ENCODE measurements at places on chromosomes 7 and 10.

DNA sequence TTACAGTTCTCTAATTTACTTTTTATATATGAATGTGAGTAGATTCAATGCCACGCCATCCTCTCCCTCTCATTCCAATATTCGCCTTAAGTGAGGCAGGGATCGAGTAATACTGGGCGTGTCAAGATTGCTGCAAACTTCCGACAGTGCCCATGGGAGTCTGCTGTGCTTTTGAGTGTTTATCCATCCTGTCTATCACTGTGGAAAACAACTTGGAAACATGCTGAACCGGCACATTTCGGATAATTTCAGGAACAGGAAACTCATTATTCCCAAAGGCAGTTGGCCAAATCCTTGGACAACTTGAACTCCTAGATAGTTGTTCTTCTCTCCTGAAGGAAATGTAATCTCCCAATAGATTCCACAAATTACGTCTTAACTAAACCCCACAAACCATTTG lies 28.5 kb downstream of the PIP4K2A start:
- no peak for DNase-seq

DNA sequence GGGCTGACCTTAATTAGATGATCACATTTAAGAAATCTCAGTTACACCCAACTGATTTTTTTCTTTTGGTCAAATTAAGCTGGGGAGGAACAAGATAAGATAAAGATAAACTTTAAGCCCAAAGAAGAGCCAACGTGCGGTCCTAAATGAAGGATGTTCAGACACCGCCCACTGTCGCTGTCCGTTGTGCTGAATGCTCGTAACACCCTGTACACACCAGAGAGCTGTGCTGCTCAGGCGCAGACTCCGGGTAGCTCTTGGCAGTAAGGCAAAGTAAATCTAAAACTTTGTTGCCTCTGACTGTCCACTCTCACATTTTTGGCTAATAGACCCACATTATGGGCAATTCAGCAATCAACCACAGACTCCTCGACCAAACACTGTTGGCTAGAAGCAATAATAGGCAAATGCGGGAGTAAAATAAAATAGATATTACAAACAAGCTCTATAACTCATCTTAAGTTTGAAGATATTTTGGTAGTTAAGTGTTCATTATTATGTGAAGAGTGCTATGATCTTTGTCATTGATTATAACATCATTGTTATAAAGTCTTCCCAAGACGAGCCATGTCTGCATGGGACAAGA lies 57.1 kb downstream of the PLPP4 start:
- DNase-seq: no peak

- no peak for DNase-seq
Measured at GRCh38 chr7:132387596-132387995, 188.7 kb downstream of the PLXNA4 start.

- DNase-seq: no peak
Measured at GRCh38 chr10:131245475-131246059, 66.0 kb downstream of the TCERG1L start.

DNA sequence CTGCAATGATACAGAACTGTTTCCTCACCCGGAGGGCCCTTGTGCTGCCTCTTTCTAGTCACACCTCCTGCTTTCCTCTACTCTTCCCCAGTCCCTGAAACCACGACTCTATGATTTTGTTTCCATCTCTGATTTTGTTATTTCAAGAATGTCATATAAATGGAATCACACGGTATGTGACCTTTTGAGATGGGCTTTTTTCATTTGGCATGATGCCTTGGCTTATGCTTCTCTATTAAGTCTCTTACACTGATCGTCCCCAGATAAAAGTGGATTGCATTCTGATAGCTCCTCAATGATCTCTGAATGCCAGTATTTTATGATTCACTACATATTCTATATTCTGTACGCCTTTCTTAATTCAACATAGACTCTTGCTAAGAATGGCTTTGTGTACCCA lies 78.2 kb downstream of the GALNT11 start:
- DNase-seq: no peak

DNA sequence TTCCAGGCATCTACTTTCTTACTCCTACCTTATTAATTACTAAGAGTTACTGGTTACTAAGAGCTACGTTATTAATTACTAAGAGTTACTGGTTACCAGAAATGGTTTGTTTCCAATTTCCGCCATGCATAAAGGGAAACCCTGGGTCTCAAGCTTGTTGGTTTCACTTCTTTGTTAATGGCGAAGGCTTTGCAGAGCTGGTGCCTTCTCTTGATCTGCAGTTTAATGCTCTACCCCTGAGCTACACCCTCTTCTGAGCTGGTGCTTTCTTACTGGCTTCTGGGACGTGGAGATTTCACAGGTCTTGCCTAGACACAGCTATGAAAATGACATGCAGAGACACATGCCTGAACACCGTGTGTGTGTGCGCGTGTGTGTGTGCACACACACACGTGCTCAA lies 560 bp downstream of the CPA4 start:
- no peak for DNase-seq

DNA sequence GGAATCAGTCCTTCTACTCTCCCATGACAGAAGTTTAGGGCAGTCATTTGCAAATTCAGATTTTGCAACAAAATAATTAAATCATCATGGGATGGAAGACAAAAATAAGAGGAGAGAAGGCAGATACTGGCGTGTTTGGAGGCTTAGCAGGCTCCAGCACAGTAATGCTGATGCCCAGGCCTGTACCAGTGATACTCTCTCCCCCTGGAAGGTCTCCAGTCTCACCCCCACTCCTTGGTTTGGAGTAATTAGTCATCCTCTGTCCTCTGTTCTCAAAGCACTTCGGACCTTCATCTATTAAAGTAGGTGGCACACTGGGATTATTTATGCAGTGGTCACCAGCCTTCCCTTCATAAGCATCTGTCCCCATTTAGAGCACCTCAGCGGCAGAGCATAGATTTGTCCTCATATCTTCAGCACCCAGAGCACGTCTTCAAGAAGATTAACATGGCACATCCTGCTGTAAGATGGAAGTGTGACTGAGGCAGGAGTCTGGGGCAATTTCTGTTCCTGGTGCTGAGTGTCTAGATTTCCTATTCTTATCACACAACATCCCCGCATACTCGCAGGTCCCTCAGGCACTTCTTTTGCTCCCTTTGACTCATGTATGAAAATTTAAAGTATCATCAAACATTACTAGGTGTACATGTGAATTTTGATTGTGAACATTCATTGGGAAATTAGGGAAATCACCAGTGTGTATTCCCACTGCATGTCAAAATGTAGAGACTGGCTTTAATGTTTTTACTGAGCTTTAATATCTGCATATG lies 31.3 kb upstream of the TRIL start:
- no peak for DNase-seq

DNA sequence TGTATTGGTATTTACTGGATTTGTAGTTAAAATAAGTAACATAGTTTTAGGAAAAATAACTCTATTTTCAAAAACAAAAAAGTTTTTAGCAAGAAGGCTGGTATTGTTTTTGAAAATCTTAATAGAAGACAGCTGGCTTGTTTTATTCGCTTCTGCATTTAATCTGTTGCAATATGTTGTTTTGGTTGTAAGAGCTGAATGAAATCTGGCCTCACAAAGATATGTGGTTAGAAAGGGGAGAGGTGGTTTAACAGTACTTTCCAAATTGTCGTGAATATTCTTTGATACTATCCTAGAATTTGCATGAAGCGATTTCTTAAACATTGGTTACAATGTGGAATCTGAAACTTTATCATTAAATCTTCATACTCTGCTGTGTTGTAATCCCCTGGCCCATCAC lies 355.9 kb upstream of the FZD8 start:
- peak; percentile 14 for DNase-seq

GRCh38 chr10:20343036-20343435 lies 526.8 kb downstream of the PLXDC2 start:
- no peak for DNase-seq

- DNase-seq: no peak
Measured at GRCh38 chr7:68203251-68203650, 1206.6 kb downstream of the TYW1 start.

- DNase-seq: no peak
Measured at GRCh38 chr7:11252011-11252607, 278.4 kb downstream of the PHF14 start.

GRCh38 chr7:32248522-32248921 lies 178.3 kb upstream of the PDE1C start:
- no peak for DNase-seq

GRCh38 chr7:147145194-147145593 lies 1028.6 kb downstream of the CNTNAP2 start:
- no peak for DNase-seq

- DNase-seq: no peak
Measured at GRCh38 chr10:5601826-5602495, 64.4 kb downstream of the ASB13 start.

DNA sequence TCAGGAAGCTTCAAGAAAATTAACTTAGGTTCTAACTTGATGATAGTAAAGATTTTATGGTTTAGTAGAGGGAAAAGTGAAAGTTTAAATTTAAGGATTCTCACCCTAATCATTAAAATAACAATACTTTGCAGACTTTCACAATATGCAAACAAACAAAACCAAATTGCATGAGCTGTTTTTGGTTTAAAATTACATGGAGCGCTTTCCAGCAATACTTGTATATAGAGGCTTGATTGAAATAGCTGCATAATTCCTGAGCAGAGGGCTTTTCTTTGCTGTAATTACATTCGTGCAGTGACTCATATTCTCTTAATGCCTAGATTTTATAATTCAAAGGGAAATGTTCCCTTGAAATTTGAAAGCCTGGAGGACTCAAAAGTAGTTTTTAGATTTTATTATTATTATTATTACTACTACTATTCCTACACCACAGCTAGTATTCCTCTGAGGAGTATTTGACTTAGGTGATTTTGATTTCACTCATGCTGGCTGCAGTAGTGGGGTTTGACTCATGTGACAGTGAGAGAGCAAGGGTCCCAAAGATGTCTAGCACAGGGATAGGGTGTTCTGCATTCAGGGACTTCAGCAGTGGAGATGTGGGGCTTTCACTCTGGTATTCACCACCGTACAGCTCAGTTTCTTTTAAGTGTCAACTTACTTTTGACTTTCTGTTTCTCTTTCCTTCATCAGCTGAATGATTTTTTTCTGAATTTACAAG lies 138.1 kb downstream of the ADAM22 start:
- no peak for DNase-seq

DNA sequence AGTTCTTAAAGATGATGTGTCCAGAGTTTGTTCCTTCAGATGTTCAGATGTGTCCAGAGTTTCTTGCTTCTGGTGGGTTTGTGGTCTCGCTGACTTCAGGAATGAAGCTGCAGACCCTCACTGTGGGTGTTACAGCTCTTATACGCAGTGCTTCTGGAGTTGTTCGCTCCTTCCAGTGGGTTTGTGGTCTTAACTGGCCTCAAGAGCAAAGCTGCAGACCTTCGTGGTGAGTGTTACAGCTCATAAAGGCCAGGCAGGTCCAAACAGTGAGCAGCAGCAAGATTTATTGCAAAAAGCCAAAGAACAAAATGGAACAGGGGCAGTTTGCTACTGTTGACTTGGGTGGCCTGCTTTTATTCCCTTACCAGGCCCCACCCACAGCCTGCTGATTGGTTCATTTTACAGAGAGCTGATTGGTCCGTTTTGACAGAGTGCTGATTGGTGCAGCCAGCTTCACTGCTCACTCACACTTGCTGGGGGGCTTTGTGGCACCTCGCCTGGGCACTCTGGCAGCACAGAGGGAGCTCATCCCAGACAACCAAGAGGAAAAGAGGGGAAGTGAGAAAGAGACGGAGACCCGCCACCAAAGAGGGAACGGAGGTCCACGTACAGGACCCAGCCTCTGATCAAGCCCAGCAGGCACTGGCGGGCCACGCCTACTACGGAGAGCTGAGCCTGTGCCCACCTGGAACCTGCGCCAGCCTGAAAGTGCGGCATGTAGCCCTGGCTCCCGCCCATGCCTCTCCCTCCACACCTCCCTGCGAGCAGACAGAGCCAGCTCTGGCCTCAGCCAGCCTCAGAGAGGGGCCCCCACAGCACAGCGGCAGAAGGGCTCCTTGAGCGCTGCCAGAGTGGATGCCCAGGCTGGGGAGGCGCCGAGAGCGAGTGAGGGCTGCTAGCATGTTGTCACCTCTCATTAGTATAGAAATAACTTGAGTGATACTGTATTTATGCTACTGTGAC lies 55.8 kb upstream of the SEMA3C start:
- DNase-seq: no peak

DNA sequence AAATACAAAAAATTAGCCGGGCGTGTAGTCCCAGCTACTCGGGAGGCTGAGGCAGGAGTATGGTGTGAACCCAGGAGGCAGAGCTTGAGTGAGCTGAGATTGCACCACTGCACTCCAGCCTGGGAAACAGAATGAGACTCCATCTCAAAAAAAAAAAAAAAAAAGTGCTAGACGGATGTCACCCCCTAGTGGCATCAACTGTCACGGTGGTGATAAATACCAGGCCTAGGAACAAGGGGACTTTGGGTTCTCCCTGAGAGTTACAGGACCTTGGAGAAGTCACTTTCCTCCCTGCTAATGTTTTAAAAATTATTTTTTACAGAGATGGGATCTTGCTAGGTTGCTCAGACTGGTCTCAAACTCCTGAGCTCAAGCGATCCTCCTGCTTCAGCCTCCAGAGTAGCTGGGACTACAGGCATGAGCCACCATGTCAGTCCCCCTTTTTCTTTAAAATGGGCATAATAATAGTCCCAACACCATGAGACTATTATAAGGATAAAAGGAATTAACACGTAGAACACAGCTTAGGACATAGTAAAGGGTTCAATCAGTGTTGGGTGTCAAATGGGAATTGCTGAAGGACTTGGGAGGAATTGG lies 2.6 kb upstream of the TMEM130 start:
- no peak for DNase-seq

DNA sequence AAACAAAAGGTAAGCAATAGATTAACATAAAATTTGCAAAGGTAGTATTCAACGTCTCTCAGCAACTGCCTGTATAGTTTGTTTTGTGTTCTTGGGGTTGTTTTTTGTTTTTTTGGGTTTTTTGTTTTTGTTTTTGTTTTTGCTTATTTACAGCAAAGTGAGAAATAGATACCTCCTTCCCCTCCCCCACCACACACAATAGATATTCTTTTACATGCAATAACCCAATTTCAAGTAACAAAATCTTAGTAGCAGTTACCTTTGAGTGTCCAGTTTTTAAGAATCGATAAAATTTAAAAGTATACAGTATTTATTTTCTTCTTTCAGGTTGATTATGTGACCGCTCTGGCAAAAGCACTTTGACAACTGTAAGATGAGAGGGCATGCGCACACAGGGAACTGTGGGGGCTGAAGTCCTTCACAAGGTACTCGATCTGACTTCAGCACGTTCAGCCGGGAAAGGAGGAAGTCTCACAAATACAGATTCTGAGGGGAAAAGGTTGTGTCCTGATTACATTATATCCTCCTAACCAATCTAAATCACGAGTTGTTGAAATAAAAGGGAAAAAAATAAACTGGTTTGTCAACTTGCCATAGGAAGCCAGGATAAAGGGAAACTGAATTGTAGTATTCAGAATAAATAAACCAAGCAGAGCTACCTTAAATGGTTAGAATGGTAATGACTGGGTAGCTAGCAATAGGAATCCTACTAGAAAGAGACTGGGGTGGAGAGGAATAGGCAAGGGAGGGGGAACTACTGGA lies 47.8 kb downstream of the CPEB3 start:
- DNase-seq: no peak

All from AG09319 (cell line).